ENCODE measurements at places on chromosomes 6 and 20. TPM values are rescaled to one million over a fixed set of nuclear protein-coding genes. Genes with fewer than 3 reads are reported as not detected.

The NMBR gene
- not detected for total RNA-seq

The SYNE1 gene
- total RNA-seq = 52.3 TPM

The RIN2 gene
- 119 TPM for total RNA-seq

The TPMT gene
- total RNA-seq = 10.9 TPM

GRCh38 chr6:24931296-24931695, 4.5 kb downstream of the RIPOR2 start:
- H3K4me3 ChIP-seq = no peak overlapping the region
- peak; percentile 27 for DNase-seq
- H3K27ac ChIP-seq = no peak overlapping the region
- no peaks in the 10 kb centered on the region for H3K4me1 ChIP-seq
- peaks cover 3% of the 10 kb centered on the region for H3K27me3 ChIP-seq

DNA sequence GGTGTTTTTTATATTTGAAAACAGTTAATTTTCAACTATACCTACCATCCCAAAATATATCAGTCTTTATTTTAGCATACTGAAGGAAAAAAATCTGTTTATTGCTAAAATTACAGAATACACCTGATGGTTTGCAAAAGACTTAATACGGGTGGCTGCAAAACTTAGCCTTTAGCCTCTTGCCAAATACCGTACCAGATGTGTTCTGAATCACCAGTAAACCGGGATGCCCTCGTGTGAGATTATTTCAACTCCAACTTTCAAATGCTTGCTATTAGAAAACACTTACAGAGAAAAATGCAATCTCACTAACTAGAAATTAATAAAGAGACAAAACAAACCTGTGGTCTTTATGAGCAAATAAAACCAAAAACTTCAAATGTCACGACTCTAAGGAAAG, 36.0 kb downstream of the REV3L start:
- no peaks in the 10 kb centered on the region for H3K36me3 ChIP-seq
- H3K4me3 ChIP-seq = no peak overlapping the region
- H3K27ac ChIP-seq = no peak overlapping the region
- no peaks in the 10 kb centered on the region for H3K27me3 ChIP-seq

DNA sequence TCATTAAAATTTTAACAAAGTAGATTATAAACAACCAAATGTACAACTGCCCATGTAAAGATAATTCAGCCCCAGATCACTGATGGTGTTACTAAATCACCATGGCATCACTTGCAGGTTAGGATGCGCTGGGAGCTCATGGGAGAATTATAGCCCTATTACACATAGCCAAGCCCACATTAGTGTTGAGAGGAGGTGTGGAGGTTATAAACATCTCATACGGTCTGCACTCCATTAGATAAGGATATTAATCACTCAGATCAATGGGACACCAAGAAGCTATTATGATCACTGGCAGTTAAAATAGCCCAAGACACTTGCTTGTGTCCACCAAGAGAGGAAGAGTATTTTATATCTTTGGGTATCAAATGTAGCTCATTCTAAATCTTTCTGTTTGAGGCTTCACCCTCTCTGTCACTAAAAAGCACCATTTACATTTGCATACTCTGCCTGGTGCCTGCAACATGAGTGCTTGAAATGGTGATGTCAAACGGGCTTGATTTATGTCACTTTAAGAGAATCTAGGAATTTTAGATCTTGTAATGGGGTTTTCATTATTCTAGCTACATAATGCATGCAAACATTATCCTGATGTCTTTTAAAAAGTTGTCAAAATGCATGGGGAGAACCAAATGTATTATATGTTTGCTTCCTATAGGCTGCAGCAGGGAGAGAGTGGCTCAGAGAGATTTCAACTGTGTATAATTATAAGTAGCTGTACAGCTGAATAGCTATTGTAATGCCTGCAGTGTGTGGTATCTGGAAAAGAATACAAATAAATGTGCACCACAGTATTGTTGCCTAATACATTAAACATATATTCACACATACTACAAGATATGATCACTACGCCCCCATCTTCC, 654.1 kb upstream of the MARCKS start:
- H3K27me3 ChIP-seq = no peaks in the 10 kb centered on the region
- no peak overlapping the region for H3K4me3 ChIP-seq
- H3K27ac ChIP-seq = no peak overlapping the region
- DNase-seq = no peak
- H3K36me3 ChIP-seq = no peaks in the 10 kb centered on the region

- no peaks in the 10 kb centered on the region for H3K36me3 ChIP-seq
- H3K4me3 ChIP-seq = no peak overlapping the region
- peaks cover 3% of the 10 kb centered on the region for H3K4me1 ChIP-seq
- H3K27me3 ChIP-seq = peaks cover 2% of the 10 kb centered on the region
These were observed 9.8 kb downstream of the PDE10A start for GRCh38 chr6:165653196-165653595.

GRCh38 chr6:32432050-32432450, 7.6 kb upstream of the HLA-DRA start:
- DNase-seq = peak; percentile 51
- no peaks in the 10 kb centered on the region for H3K4me1 ChIP-seq
- peaks cover 27% of the 10 kb centered on the region for H3K27me3 ChIP-seq
- no peaks in the 10 kb centered on the region for H3K36me3 ChIP-seq

DNA sequence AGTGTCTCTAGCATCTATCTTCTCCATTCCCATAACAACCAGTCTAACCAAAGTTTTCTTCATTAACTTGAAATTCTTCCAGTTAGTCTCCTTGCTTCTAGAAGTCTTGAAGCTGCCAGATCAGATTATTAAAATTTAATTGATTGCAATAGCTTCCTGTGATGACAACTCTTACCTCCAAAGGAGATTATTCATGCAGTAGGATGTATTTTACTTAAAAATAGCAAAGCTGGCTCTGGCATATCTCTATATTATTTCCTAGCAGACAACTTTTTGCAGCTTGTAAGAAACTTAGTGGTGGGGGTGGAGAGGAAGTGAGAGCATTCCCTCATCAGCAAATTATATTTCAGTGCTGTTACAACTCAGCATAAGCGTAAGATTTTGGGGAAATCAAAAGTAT, 290.4 kb downstream of the GRIK2 start:
- H3K36me3 ChIP-seq = no peaks in the 10 kb centered on the region
- H3K27ac ChIP-seq = no peak overlapping the region
- H3K4me3 ChIP-seq = no peak overlapping the region

- no peak overlapping the region for H3K27ac ChIP-seq
- H3K27me3 ChIP-seq = peaks cover 7% of the 10 kb centered on the region
- no peak for DNase-seq
- H3K4me1 ChIP-seq = no peaks in the 10 kb centered on the region
- no peak overlapping the region for H3K4me3 ChIP-seq
- no peaks in the 10 kb centered on the region for H3K36me3 ChIP-seq
These were observed 43.5 kb upstream of the ECI2 start for GRCh38 chr6:4178737-4179333.

DNA sequence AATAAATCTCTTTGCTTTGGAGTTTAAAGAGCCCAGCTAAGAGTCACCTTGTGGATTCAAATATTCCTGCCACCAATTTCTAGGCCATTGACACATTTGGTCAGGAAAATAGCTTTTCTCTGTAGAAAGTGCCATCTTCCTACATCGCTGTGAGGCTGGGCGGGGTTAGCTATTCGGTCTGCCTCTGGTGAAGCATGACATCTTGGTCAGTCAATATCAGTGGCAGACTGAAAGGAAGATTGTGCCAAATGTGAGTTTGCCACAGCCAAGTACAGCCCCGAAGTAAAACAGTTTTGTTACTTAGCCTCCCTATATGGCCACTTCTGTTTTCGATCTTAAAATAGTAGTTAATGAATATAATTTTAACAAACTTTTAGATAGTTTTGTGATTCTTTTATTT, 65.5 kb upstream of the FABP7 start:
- peaks cover 3% of the 10 kb centered on the region for H3K27me3 ChIP-seq
- DNase-seq = no peak
- no peaks in the 10 kb centered on the region for H3K36me3 ChIP-seq
